ENCODE measurements at places on chromosomes 3 and 15.

DNA sequence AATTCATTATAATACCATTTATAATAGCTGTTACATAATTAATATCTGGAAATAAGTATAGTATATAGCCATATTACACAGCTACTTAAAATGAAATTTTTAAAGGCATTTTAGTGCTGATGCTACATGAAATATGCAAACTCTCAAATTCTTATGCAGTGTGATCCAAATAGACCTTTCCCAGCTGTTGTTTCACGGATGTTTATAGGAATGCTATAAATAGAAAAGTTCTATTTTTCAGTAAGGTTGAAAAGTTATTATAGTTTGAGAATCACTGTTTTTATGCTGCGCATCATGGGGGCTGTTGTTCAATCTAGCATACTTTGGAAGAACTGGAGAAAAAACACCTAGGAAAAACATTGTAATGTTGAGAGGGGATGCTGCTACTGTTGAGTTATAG is 147.7 kb upstream of the TRIM42 start:
- no peak for DNase-seq

DNA sequence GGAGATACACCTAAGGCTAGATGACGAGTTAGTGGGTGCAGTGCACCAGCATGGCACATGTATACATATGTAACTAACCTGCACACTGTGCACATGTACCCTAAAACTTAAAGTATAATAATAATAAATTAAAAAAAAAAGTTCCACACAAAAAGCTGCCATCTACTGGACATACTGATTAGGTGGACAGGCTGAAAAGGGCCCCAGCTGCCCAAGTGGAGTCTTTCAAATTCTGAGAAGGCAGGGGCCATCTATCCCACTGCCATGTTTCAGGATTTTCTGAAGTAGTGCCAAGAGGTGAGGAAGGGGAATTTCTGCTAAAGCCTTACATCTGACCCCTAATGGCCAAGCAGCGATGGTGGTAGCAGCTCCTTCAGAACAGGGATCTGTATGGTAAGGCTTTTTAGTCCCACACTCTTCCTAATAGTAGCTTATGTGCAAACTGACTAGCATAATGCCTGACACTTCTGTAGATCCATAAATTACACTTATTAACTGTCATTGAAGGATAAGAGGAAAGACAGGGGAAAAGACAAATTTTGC is 7.7 kb downstream of the FSTL1 start:
- no peak for DNase-seq

DNA sequence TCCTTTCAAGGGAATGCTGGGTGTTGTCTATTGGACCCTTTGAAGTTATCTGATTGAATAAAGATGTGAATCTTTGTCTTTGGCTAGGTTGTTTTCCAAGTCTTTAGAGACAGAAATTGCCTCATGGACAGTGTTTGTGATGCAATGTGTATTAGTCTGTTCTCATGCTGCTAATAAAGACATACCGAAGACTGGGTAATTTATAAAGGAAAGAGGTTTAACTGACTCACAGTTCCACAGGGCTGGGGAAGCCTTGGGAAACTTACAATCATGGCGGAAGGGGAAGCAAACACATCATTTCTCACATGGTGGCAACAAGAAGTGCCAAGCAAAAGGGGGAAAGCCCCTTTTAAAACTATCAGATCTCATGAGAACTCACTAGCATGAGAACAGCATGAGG is 88.8 kb upstream of the PLXND1 start:
- DNase-seq: no peak

GRCh38 chr3:57026944-57027343 is 33.5 kb upstream of the SPATA12 start:
- no peak for DNase-seq

DNA sequence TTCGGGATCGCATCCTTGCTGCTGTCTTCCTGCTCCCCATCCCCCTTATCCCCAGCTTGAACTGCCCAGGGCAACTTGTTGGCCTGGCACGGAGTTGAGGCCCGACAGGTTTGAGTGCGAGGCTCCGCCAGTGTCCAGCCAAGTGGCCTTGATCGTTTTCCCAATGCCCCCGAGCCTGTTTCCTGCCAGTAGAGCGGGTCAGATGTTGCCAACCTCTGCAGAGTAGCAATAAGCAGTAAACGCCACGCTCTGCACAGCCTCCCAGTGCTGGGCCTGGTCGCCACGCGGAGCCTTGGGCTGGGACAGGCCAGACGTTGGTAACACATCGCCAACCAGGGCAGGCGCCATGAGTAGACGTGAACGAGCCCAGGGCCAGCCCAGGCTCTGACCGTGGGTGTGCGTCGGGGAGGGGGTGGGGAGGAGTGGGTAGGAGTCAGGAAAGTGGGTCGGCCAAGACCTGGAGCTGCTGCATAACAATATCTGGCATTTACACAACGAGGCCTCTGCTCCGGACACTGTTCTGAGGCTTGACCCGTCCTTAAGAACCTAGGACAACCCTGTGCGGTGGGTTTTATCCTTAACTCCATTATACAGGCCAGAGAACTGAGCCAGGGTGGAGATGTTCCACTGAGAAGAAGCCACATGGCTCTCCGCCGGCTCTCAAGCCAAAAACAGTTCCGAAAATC is 444 bp upstream of the ABHD14A start:
- no peak for DNase-seq

DNA sequence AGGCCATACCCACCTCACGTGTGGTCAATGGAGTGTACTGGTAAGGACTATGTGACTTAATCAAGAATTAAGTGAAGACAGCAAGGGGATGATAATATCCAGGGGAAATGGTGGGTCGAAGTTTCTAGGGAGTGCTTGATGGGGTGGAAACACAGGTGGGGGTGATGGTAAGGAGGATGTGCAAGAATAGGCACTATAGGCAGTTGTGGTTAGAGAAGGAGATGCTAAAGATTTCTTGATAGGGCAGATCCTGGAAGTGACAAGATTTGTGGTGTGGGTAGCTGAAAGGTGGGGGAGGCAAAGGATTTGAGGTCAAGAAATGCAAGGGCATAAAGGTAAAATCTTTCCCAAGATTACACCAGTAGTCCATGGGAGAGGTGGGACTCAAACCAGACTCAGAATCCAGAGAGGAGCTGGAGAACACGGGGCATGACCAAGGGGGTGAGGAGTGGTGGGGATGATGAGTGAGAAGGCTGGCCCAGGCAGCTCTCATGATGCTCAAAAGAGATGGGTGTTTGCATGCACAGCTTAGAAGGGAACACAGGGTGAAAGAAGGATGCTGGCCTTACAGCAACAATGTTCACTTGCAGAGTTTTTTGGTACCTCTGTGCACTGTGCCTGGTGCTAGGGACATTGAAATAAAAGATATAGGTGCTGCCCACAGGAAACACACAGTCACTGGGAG is 78.4 kb downstream of the CCR1 start:
- DNase-seq: no peak

- DNase-seq: no peak
Measured at GRCh38 chr15:101288905-101289513, 6.0 kb downstream of the SNRPA1 start.

- no peak for DNase-seq
Measured at GRCh38 chr3:43062040-43062563, 43.8 kb downstream of the POMGNT2 start.

GRCh38 chr3:77267589-77267988 is 227.7 kb downstream of the ROBO2 start:
- DNase-seq: no peak

GRCh38 chr3:42063888-42064287 is 27.3 kb upstream of the TRAK1 start:
- no peak for DNase-seq

DNA sequence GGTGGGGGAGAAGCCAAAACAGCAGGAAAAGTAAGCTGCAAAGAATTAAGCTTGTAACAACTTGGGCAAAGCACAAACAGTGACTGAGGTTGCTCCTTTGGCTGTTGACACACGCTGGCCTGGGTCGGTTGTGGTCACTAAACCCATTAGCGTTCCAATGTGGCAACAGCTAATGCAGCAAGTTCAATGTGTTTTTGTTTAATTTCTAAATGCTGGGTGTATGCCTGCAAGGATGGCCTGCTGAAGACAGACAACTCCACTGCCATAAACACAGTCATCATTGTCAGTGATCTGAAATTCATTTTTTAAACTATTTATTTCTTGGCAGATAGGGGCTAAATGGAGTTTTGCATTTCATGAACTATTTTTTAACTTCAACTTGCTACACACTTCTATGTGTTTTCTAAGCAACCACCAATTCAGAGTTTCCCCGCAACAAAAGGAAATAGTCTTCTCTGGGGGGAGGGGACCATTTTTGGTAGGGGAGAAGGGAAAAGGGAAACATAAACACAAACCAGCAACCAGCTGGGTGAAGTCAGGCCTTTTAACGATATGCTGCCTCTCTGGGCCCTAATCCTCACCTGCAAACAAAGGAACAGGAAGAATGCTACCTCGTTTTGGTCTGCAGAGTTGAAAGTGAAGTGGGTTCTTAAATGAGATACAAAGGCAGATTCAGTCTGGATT is 34.8 kb upstream of the WNT5A start:
- no peak for DNase-seq

DNA sequence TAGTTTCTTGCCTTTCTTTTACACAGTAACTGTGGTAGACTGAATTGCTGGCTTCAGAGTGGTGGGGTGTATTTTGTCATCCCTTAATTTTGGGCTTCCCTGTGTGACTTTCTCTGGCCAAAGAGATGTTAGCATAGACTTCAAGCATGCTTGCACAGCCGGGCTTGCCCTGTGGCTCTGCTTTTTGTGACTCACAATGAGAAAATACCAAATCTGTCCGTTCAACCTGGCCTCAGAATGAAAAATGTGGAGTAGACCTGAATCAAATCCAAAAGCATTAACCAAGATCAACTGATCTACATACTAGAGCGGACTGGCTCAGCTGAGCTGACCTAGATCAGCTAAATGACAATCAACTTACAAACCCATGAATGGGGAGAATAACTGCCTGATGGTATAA is 51.4 kb downstream of the PLAAT1 start:
- DNase-seq: no peak

DNA sequence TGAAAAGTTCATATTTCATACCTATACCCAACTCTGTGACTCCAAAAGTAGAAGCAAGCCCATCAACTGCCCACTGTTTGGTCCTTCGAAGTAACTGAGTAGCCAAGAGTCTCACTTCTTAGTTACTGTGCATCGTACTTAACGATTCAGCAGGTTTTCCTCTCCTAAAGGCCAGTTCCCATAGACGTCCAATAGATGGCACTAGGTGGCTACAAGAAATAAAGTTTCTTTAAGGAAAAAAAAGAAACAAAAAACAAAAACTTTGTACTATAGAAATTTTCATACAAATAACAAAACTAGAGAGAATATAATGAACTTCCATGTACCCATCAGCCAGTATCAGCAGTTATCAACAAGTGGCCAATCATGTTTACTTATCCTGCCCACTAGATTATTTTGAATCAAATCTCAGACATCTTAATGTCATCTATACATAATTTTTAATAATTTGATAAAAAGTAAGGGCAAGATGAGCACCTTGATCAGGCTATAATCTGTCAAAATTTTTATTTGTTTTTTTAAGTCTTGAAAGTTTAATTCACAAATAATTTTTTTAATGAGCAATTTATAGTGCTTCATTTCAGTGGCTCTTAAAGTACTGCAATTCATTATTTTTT is 63.8 kb upstream of the ACP3 start:
- no peak for DNase-seq

GRCh38 chr15:38652998-38653397 is 88.4 kb upstream of the RASGRP1 start:
- peak; percentile 51 for DNase-seq

GRCh38 chr3:11021611-11022011 is 29.1 kb downstream of the SLC6A1 start:
- DNase-seq: no peak

DNA sequence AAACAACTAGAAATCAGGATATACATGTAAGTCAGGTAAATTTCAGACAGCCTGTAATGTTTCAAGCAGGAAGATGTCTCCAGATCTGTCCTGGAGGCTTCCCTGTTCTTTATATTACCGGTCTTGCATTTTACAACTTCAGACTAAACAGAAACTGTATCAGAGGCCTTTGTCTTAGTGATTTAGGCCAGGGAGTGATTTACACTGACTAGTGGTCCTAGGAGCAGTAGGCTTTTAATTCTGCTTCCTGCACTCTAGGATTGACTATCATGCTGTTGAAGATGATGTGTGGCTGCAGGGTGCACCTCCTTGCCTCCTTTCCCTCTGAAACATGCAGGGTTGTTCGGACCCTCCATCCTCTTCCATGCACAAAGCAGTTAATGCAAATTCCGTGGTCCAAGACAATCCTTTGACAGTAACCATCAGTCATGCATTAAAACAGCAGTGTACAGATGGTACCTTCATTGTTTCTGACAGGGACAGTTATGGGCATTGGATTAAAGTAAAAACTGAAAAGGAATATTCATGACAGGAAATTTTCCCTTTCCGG is 27.6 kb downstream of the CHRNA7 start:
- DNase-seq: no peak

DNA sequence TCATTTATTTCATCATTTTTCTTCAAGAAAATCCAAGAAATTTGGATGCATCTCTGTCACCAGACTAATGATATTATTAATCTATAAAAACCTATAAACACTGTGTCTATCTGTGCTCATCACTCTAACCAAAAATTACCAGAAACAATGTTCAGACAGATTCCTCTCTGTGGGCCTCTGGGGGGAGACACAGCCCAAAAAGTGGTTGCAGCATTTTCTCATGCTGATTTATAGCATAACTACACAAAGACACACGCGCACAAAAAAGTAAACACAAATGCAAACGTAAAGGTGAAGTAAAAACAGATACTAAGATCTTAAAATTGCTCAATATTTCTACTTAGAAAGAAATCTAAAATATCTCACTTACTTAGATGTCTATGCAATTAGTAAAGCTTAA is 976.0 kb downstream of the GBE1 start:
- DNase-seq: no peak

GRCh38 chr3:184620475-184621119 is 59.0 kb downstream of the EPHB3 start:
- DNase-seq: no peak

DNA sequence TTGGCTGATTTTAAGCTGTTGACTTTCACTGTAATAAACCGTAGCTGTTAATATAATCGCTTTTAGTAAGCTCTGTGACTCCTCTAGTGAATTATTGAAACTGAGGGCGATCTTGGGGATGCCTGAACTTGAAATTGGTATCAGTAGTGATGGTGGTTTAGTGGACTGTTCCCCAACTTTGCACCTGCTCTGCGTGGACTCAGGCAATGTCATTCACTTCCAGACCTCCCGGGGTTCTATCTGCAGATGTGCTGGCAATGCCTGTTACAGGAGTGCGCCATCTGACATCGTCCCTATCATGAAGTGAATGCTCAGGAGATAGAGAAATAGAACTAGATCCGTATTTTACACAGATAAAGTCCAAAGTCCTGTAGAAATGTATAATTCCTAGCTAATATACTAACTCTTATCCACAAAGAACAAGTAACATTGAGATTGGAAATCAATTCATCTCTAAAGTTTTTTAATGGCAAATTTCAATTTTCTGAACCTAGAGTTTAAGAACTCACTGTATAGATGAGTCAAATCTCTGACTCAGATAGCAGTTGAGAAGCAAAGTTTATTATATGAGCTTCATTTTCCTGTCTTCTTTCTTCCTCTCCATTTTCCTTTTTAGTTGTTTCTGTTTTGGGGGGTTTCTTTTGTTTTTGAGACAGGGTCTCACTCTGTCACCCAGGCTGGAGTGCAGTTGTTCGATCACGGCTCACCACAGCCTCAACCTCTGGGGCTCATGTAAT is 51.8 kb downstream of the HEG1 start:
- no peak for DNase-seq

GRCh38 chr3:31890007-31890406 is 91.1 kb downstream of the OSBPL10 start:
- no peak for DNase-seq
